ENCODE measurements at places on chromosomes 3 and 15.

GRCh38 chr15:71565631-71566160 lies 244.7 kb upstream of the NR2E3 start:
- no peak for DNase-seq

- DNase-seq: no peak
Observed at GRCh38 chr3:156465194-156465593, 89.7 kb downstream of the SSR3 start.

DNA sequence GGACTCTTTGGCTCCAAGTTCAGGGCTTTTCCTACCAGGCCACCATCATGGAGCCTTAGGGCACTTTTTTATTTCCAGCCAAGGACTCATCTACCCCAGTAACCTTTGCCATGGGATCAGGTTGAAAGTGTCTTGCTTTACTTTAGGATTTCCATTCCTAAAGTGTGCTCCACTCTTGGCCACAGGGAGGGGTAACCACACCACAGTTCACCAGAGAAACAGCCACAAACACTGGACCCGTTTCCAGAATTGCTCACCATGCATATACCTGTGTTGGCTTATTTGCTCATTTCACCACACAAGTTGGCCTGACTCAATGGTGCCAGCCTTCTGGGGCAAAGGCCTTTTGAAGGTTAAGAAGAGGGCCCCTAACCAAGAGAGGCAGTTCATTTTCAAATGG lies 70.6 kb upstream of the RAD18 start:
- DNase-seq: no peak

- DNase-seq: no peak
Observed at GRCh38 chr3:173933113-173933512, 535.6 kb downstream of the NLGN1 start.

DNA sequence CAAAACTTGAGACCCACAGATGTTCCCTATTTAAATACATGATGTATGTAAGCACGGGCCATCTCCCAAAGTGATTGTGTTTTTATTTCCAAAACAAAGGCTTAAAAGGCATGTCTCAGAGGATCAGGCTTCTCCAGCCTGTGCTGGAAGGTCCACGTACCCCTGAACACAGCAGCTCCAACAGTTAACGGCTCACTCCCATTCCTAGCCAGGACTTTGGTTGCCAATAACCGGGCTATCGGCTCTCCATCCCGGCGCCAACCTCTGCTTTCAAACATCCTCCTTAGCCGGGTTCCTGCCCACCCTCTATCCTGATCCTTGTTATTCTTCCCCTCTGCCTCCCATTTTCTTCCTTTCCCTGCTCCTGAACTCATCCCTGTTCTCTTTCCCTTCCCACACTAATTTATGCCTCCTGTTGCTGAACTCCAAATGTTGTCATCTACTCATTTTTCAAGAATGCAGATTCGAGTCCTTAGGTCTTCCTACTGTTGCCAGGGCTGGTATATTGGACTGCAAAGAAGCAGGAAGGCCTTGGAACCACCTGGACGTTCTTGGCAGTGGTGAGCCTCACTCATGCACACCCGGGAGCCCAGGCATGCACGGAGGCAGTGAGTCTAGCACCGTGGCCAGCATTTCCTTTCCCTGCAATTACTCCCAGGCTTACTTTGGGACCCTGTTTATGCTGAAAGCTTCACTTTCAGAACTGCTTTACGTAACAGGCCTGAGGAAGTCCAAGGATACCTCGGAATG lies 128.4 kb upstream of the RAD18 start:
- DNase-seq: no peak

GRCh38 chr3:37546876-37547275 lies 314.8 kb upstream of the CTDSPL start:
- no peak for DNase-seq

GRCh38 chr3:170431054-170431453 lies 12.4 kb downstream of the CLDN11 start:
- no peak for DNase-seq

DNA sequence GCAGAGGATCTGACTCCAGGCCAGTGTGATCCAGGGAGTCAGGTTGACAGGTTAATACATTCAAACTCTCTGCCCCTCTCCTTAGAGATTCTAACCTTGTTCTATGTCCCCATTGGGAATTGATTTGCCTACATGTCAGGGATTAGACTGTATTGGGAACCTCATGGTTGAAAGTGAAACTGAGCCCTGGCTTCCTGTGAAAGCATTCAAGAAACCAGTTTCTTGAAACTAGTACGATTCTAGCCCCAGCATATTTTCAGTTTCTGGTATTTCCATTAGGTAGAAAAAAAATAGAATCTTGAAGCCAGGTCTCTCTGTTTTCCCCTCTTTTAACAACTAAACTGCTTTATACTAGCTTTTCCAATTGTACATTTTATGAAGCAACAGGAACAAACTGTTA lies 140.4 kb upstream of the ABI3BP start:
- DNase-seq: no peak

- no peak for DNase-seq
Observed at GRCh38 chr3:182790612-182791011, 2.7 kb upstream of the ATP11B start.
